ENCODE measurements at places on chromosomes 4 and X.

GRCh38 chr4:10079256-10079655 is 37.3 kb downstream of the WDR1 start:
- H3K4me3 ChIP-seq = no peak overlapping the region
- DNase-seq = no peak
- H3K27ac ChIP-seq = peak overlapping the region; percentile 9
- peaks cover 100% of the 10 kb centered on the region for H3K36me3 ChIP-seq

- peaks cover 24% of the 10 kb centered on the region for H3K4me1 ChIP-seq
- DNase-seq = peak; percentile 51
Observed at GRCh38 chr4:972651-973424, 531 bp downstream of the DGKQ start.

- H3K27ac ChIP-seq = no peak overlapping the region
- H3K4me1 ChIP-seq = no peaks in the 10 kb centered on the region
- H3K36me3 ChIP-seq = no peaks in the 10 kb centered on the region
Observed at GRCh38 chrX:143121477-143121876, 95.7 kb downstream of the SPANXN4 start.

- no peaks in the 10 kb centered on the region for H3K36me3 ChIP-seq
- H3K27me3 ChIP-seq = no peaks in the 10 kb centered on the region
- no peaks in the 10 kb centered on the region for H3K4me1 ChIP-seq
- H3K27ac ChIP-seq = no peak overlapping the region
- DNase-seq = no peak
Observed at GRCh38 chrX:153244767-153245166, 65.7 kb downstream of the MAGEA1 start.

- DNase-seq = no peak
- H3K36me3 ChIP-seq = no peaks in the 10 kb centered on the region
- H3K4me3 ChIP-seq = no peak overlapping the region
- H3K4me1 ChIP-seq = peaks cover 24% of the 10 kb centered on the region
- H3K27ac ChIP-seq = no peak overlapping the region
Observed at GRCh38 chr4:148092316-148093014, 349.7 kb downstream of the NR3C2 start.

GRCh38 chr4:82614838-82615449 is 53.2 kb upstream of the TMEM150C start:
- no peak overlapping the region for H3K4me3 ChIP-seq
- H3K27ac ChIP-seq = no peak overlapping the region
- no peaks in the 10 kb centered on the region for H3K27me3 ChIP-seq
- H3K36me3 ChIP-seq = no peaks in the 10 kb centered on the region

DNA sequence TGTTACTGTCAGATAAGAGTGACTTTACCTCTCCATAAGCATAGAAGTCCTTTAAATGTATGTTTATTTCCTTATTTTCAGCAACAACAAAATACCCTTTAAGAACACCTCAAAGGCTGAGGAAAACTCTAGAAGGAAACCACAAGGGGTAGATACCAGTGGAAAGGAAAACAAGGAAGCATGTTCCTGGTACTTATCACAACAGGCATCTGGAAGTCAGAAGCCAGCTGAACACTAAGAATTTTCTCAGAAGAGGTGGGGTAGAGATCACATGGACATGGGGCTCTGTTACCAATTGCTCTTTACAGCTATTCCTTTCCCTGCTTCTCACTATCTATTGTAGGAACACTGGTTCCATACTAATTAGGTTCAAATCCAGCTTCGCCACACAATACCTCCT is 51.5 kb upstream of the BEND2 start:
- H3K36me3 ChIP-seq = no peaks in the 10 kb centered on the region
- no peak overlapping the region for H3K4me3 ChIP-seq
- no peaks in the 10 kb centered on the region for H3K4me1 ChIP-seq

GRCh38 chrX:117096528-117096927 is 633.8 kb upstream of the CT83 start:
- no peak overlapping the region for H3K4me3 ChIP-seq
- no peaks in the 10 kb centered on the region for H3K36me3 ChIP-seq
- no peaks in the 10 kb centered on the region for H3K27me3 ChIP-seq
- no peak overlapping the region for H3K27ac ChIP-seq

DNA sequence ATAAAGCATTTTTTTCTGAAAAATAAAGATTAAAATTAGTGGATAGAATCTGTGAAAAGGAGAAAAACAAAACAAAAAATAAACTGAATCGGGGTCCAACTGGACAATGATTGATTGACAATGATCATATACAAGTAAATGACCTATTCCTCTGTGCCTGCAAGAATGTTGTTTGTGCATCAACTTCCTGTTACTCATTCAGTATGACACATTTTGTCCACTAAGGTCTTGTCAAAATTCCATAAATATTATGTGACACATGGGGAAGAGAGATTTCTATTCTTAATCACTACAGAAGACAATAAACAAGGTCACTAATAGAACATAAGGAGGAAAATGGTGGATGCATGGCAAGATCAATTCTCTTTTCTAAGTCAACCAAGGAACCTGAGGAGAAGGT is 54.9 kb downstream of the F8 start:
- H3K36me3 ChIP-seq = no peaks in the 10 kb centered on the region
- no peak for DNase-seq
- H3K4me3 ChIP-seq = no peak overlapping the region
- no peak overlapping the region for H3K27ac ChIP-seq

DNA sequence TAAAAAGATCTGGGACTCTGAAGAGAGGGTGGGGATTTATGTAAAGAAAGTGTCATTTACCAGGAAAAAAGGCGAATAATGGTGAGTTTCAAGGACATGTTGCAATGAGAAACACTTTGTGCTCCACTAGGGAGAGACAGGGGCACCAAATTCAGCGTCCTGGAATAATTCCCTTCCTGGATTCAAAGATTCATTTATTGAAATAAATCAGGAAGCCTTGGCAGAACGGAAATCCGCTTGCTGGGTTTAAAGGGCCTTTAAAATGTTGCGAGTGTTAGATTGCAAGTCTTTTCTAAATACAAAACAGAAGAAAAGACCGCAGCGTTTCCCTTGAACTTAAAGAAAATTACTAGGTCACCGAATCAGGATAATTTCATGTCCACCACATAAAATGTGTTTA is 3.8 kb upstream of the ZIC3 start:
- no peaks in the 10 kb centered on the region for H3K36me3 ChIP-seq
- H3K27me3 ChIP-seq = peaks cover 57% of the 10 kb centered on the region
- peaks cover 7% of the 10 kb centered on the region for H3K4me1 ChIP-seq
- H3K4me3 ChIP-seq = no peak overlapping the region
- no peak overlapping the region for H3K27ac ChIP-seq

DNA sequence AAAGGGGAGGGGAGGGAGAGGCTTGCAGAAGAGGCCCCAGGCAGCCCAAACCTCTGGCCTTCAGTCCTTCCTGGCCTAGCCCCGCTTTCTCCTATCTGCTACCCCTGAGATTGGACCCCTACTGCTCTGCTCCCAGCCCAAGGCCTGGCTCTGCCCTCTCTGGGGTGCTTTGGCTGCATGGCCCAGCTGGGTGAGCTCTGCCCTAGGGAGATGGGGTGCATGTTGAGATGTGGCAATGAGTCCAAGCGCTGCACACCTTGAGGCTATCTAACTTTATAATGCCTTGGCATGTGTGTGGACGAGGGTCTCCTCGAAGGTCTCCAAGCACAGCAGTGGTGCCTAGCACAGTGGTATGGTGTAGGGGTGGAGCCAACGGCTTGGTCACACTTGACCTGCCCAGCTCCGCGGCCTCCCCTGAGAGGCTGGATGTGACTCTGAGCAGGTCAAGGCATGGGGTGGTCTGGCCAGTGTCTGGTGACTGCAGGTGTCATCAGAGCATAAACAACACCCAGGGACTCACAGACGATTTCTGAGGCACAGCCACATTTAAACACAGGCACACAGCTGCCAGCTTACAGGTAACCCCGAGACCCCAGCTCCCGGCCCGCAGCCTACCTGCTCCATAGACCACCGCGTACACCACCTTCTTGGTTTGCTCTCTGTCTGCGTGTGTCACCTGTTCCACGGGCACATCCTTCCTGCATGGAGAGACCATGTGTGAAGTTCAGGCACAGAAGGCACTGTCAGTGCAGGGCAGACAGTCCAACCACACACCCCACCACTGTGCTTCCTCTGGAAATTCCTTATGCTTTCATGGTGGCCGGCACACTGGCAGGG is 36.3 kb downstream of the NAT8L start:
- H3K36me3 ChIP-seq = no peaks in the 10 kb centered on the region
- DNase-seq = no peak
- H3K4me3 ChIP-seq = no peak overlapping the region
- H3K27ac ChIP-seq = no peak overlapping the region
- H3K27me3 ChIP-seq = no peaks in the 10 kb centered on the region

DNA sequence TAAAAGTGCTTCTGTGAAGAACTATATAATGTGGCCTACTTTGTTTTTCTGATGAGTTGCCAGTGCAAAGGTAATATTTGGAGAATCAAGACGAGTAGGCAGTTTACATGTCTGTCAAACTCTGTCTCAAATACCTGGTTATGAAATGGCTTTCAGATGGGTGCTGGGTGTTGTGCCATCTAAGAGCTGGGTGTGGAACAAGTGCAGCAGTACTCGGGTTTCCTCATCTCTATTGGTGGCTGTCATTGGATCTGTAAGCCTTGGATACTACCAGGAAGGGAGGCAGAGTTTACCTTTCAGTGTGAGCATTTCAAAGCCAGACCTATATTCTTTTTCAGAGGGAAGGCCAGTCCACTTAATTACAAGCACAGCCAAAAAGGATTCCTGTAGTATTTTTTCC is 37.2 kb downstream of the MTM1 start:
- H3K27me3 ChIP-seq = no peaks in the 10 kb centered on the region
- peaks cover 11% of the 10 kb centered on the region for H3K36me3 ChIP-seq
- no peaks in the 10 kb centered on the region for H3K4me1 ChIP-seq
- H3K4me3 ChIP-seq = no peak overlapping the region
- no peak overlapping the region for H3K27ac ChIP-seq

GRCh38 chrX:43225626-43226328 is 430.3 kb upstream of the MAOA start:
- no peak overlapping the region for H3K4me3 ChIP-seq
- no peak overlapping the region for H3K27ac ChIP-seq
- H3K4me1 ChIP-seq = no peaks in the 10 kb centered on the region
- DNase-seq = no peak
- H3K27me3 ChIP-seq = no peaks in the 10 kb centered on the region

DNA sequence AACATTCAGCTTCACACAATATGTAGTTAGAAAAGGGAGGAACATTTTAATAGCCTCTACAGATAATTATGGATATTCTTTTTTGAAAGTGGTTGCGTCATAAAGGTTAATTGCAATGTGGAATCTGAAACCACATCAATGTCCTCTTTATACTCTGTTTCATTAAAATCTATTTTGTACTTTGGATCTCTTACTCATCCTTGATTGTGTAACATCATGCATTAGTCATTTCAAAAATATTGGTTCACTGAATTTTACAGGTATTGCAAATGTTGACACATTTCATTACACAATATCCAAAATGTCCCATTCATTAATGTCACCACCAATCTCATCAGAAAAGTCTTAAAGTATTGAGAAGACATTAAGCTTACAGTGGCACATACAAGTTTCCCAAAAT is 62.7 kb upstream of the USP9X start:
- no peaks in the 10 kb centered on the region for H3K36me3 ChIP-seq
- H3K27ac ChIP-seq = no peak overlapping the region
- no peaks in the 10 kb centered on the region for H3K4me1 ChIP-seq
- H3K27me3 ChIP-seq = no peaks in the 10 kb centered on the region
- H3K4me3 ChIP-seq = no peak overlapping the region
- no peak for DNase-seq

DNA sequence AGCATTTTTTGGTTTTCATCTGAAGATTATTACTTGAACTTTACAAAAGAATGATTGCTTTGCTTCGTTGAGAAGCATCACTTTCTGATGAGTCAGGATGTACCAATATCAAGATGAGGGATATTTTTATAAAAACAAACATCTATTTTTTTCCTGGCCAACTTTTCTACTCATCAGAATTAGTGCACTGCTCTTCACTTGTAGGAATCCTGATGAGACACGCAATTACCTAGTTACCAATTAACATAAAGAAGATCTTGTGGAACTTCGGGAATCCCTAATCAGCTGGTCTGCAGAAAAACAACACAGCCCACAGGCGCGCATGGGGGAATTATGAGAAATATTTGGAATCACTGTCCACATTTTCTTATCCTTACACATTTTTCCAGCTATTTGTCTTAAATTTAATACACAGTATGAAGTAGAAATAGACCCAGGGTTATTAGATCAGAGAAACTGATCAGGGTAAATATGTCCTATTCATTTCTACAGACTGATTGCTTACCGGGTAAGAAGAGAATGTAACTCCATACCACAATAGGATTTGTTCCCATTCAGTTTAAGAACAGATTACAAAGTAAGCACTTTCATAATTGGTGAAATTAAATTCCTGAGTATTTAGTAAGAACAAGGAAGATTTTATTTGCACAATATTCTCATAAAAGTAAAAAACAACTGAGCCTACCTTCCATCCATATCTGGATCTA is 50.9 kb downstream of the MFAP3L start:
- no peaks in the 10 kb centered on the region for H3K36me3 ChIP-seq
- no peaks in the 10 kb centered on the region for H3K4me1 ChIP-seq
- no peak for DNase-seq
- no peak overlapping the region for H3K27ac ChIP-seq
- no peak overlapping the region for H3K4me3 ChIP-seq
- no peaks in the 10 kb centered on the region for H3K27me3 ChIP-seq

- DNase-seq = no peak
- H3K27ac ChIP-seq = no peak overlapping the region
- no peak overlapping the region for H3K4me3 ChIP-seq
- H3K27me3 ChIP-seq = no peaks in the 10 kb centered on the region
- no peaks in the 10 kb centered on the region for H3K36me3 ChIP-seq
- no peaks in the 10 kb centered on the region for H3K4me1 ChIP-seq
Observed at GRCh38 chr4:1449475-1449832, 43.2 kb upstream of the NKX1-1 start.

GRCh38 chr4:55611358-55612059 is 19.5 kb upstream of the PDCL2 start:
- no peak overlapping the region for H3K4me3 ChIP-seq
- H3K27ac ChIP-seq = no peak overlapping the region
- H3K4me1 ChIP-seq = no peaks in the 10 kb centered on the region

DNA sequence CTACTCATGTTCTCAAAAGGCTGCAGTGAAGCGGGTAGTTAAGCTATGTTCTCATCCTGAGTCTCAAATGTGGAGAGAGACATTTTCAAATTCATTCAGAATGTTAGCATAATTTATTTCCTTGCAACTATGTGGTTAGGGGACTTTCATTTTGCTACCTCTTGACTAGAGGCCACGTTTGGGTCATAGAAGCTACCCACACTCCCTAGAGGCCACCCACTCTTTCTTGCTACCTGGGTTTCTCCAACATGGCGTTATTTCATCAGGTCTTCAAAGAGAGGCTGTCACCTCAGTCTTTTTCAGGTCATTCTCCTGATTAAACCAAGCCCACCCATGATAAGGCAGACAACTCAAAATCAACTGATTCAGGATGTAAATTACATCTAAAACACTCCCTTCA is 34.3 kb upstream of the NLGN4X start:
- no peaks in the 10 kb centered on the region for H3K36me3 ChIP-seq
- H3K4me3 ChIP-seq = no peak overlapping the region
- no peaks in the 10 kb centered on the region for H3K4me1 ChIP-seq
- no peak for DNase-seq

GRCh38 chrX:101385795-101386541 is at the start of gene BTK:
BTK (minus strand) TSS chrX:101386191; CDS start chrX:101375284, 10,907 bp downstream.
- no peak for DNase-seq
- H3K4me3 ChIP-seq = peak within 1 kb of the TSS; percentile 22
- H3K4me1 ChIP-seq = no peaks in the 10 kb centered on the region
- no peaks in the 10 kb centered on the region for H3K27me3 ChIP-seq
- no peak within 1 kb of the TSS for H3K27ac ChIP-seq
- no peaks in the 10 kb centered on the region for H3K36me3 ChIP-seq

GRCh38 chr4:3269105-3269927 is 20.4 kb downstream of the MSANTD1 start:
- H3K36me3 ChIP-seq = no peaks in the 10 kb centered on the region
- no peaks in the 10 kb centered on the region for H3K4me1 ChIP-seq
- peak overlapping the region; percentile 43 for H3K27ac ChIP-seq
- H3K4me3 ChIP-seq = no peak overlapping the region
- DNase-seq = no peak

All from heart right ventricle (tissue), 16 donors.